ENCODE measurements at places on chromosomes 4 and X.

- DNase-seq = peak; percentile 13
Observed at GRCh38 chrX:78029663-78030062, 60.2 kb upstream of the PGAM4 start.

DNA sequence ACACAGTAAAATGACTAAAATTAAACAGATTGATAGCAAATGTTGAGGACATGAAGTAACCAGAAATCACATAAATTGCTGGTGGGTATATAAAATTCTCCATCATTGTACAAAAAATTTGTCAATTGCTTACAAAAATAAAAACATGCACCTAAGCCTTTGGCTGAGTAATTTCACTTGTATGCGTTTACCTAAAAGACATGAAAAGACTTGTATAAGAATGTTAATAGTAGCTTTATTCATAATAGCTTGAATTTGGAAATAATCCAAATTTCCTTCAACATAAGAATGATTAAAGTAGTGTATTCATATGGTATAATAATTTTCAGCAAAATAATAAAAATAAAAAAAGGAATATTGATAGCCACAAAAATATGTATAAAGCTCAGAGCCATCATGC is 37.7 kb downstream of the PDHA2 start:
- DNase-seq = peak; percentile 18

- DNase-seq = peak; percentile 10
Observed at GRCh38 chrX:63250253-63250868, 100.8 kb downstream of the SPIN4 start.

GRCh38 chr4:185889585-185889984 is 77.6 kb upstream of the SORBS2 start:
- no peak for DNase-seq

- no peak for DNase-seq
Observed at GRCh38 chr4:83335701-83336100, 1.1 kb upstream of the HPSE start.

DNA sequence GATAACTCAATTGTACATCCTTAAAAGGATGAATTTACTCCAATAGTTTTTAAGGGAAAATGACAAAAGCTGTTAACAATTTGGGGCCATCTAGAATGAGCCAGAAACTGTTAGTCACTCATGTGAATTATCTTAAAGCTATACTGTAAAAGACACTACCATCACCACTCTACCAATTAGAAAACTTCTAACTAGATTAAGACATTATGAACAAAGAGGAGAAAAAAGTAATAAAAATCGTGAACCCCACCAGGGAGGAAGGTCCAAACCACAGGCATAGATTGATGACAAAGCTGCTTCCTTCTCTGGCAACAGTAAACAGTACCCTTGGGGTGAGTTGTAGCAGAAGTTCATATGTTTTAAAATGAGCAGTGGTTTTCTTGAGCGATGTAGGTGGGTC is 106.1 kb downstream of the PDGFC start:
- no peak for DNase-seq

DNA sequence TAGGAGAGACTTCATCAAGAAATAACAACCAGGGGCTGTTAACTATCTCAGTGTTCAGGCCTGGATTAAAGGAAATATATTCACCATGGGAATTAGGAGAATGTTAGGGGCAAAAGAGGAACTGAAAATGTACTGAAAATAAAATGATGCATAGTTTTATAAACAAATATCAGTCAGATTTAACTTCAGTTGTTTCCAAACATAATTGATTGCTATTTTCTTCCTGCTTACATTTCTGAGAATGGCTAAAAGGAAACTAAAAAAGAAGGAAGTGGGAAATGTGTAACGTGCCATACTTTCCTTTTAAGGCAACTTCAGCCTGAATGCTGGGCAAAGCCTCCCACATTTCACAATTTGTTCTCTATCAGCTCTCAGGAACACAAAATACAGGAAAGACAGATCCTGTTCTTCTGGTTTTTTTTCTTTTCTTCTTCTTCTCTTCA is 178.1 kb downstream of the MAML3 start:
- DNase-seq = peak; percentile 29

DNA sequence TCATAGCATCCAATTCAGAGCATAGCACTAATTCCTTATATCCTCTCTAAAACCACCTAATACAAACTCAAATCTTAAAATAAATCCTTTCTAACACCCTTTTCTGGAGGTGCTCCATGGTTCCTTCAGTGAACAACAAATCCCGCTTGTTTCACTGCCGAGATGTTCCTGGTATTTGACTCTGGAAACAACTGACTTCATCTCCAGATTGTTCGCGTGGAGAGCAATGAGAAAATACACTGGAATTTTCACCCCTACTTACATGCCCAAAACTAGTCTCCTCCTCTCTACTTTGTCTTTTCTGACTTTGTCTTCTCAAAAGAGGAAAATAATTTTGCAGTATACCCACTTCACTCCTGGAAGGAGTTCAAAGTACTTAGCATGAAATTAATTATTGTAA is 129.0 kb downstream of the PLS3 start:
- no peak for DNase-seq

GRCh38 chr4:155143512-155143911 is 64.9 kb upstream of the NPY2R start:
- DNase-seq = no peak

DNA sequence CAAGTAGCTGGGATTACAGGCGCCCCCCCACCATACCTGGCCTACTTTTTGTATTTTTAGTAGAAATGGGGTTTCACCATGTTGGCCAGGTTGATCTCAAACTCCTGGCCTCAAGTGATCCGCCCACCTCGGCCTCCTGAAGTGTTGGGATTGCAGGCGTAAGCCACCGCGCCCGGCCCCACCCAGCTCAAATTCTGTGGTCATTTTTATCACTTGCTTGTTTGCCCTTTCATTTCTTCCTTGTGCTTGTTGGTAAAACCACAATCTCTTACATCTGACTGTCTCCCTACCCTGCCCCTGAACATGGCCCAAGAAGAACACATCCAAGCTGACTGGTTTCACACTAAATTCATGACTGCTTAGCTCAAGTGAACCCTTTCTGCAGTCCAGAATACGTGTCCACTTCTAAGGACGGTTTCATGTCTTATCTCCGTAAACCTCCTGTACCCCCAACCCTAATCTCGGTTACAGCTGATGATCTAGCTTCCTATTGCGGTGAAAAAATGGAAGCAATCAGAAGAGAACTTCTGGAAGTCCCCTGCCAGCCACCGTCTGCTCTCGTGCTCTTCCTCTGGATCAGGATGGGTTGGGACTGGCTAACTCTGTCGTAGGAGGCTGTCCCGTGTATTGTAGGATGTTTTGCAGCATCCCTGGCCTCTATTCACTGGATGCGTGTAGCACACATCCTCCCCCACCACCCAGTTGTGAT is 5.4 kb upstream of the RS1 start:
- DNase-seq = no peak

DNA sequence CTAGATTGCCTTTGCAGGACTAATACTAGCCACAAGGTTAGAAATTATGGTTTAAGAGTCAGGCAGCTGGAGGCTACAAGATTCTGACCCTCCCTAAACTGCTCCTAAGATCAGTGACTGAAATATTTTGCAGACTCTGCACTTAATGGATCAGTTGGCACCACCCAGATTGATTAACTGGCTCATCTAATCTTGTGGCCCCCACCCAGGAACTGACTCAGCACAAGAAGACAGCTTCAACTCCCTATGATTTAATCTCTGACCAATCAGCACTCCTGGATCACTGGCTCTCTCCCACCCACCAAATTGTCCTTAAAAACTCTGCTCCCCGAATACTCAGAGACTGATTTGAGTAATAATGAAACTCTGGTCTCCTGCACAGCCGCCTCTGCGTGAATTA is 145.4 kb upstream of the LCORL start:
- no peak for DNase-seq

GRCh38 chr4:154626793-154627484 is 14.5 kb upstream of the FGG start:
- peak; percentile 46 for DNase-seq

GRCh38 chr4:120830204-120830603 is 92.3 kb downstream of the PRDM5 start:
- DNase-seq = no peak

DNA sequence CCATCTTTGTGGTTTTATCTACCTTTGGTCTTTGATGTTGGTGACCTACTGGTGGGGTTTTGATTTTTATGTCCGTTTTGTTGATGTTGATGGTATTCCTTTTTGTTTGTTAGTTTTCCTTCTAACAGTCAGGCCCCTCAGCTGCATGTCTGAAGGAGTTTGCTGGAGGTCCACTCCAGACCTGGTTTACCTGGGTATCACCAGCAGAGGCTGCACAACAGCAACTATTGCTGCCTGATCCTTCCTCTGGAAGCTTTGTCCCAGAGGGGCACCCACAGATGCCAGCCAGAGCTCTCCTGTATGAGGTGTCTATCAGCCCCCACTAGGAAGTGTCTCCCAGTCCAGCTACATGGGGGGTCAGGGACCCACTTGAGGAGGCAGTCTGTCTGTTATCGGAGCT is 199.3 kb upstream of the WDFY3 start:
- no peak for DNase-seq

DNA sequence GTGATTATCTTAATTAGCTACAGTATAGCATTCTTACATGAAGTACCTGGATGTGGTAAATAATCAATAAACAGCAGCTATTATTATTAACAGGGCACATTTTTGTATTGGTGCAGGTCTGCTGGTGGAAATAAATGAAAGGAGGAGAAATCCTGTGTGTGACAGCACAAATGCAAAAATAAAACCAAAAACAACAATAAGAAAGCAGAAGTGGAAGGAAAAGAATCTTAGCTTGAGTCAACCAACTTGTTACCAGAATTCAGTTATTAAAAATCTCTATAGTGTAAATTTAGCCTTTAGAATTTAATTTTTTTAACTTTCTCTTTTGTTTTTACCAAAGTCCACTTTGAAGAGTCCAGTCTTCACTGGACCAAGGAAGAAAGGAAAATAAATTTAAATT is 63.1 kb upstream of the LSM6 start:
- no peak for DNase-seq

GRCh38 chrX:49174723-49175122 is 3.0 kb downstream of the PLP2 start:
- no peak for DNase-seq

DNA sequence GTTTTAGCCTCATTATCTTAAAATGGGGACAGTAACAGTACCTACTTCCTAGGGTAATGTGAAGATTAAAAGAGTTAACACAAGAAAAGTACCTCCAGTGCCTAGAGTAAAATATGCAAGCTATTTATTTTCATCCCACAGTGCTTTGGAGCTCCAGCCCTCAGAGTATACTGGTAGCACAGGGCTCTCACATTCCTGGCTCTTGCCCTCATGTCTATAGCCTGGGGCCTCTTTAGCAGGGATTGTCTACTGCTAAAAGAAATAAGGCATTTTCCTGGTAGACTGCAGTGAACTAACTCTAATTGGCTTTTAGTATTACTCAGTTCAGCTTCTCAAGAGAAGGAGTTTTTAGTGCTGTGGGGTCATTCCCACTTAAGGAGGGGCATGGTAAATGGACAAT is 60.8 kb downstream of the RRAGB start:
- DNase-seq = no peak

- DNase-seq = no peak
Observed at GRCh38 chrX:40671126-40671525, 23.8 kb upstream of the CXorf38 start.

- DNase-seq = no peak
Observed at GRCh38 chr4:33369446-33369845, 2649.3 kb downstream of the PCDH7 start.

- no peak for DNase-seq
Observed at GRCh38 chr4:173516621-173517524, 13.2 kb downstream of the HAND2 start.

- peak; percentile 26 for DNase-seq
Observed at GRCh38 chrX:37912304-37912703, 64.9 kb upstream of the DYNLT3 start.

- no peak for DNase-seq
Observed at GRCh38 chr4:62543002-62543401, 1342.9 kb downstream of the ADGRL3 start.

DNA sequence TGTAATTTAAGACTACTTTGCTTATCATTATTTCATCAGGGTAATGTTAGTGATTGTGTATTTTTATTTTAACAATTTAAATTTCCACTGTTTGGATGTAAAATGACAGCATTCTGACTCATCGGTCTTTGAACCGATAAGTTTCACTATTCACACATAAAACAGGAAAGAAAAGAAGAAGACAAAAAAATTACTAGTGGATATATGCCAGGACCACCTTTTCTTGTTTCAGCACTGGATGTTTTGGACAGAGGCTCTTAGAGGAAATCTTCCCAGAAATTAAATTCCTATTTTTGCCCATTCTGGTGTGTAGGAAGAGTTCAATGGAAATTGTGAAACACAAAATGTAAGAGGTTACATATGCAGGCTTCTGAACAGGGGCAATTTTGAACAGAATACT is 57.4 kb downstream of the VEGFC start:
- DNase-seq = no peak

DNA sequence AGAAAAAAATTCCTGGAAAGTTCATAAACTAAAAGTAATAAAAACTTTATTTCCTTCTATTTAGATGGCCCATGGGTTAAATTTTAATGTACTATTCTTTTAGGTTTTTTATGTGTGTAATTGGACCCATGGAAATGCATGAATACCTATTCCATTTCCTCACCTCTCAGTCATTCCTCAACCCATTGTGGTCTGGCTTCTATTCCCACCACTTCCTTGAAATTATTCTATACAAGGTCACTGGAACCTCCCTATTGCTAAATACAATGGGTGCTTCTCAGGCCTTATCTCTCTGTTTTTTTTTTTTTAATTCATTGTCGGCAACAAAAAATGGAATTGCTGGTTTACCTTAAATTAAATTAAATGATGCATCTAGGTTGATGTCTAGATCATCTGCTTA is 17.2 kb downstream of the SLC39A8 start:
- DNase-seq = no peak

- no peak for DNase-seq
Observed at GRCh38 chrX:39361736-39362135, 560.5 kb downstream of the MID1IP1 start.

DNA sequence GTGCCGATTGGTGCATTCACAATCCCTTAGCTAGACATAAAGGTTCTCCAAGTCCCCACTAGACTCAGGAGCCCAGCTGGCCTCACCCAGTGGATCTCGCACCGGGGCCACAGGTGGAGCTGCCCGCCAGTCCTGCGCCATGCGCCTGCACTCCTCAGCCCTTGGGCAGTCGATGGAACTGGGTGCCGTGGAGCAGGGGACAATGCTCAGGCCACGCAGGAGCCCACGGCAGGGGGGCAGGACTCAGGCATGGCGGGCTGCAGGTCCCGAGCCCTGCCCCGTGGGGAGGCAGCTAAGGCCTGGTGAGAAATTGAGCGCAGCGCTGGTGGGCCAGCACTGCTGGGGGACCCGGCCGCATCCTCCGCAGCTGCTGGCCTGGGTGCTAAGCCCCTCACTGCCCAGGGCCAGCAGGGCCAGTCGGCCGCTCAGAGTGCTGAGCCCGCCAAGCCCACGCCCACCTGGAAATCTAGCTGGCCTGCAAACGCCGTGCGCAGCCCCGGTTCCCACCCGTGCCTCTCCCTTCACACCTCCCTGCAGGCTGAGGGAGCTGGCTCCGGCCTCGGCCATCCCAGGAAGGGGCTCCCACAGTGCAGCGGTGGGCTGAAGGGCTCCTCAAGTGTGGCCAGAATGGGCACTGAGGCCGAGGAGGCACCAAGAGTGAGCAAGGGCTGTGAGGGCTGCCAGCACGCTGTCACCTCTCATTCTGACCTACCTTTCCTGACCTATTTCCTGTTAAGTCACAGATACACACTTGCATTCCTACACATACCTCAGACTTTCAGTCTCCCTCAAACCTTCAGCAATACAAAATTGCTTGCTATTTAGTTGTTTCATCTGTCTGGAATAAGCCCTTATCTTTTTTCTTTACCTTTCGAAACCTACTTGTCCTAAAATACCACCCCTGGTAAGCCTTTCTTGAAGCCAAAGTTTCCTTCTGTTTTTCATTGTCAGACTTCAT is 20.7 kb downstream of the UBE2K start:
- DNase-seq = no peak

GRCh38 chr4:186329372-186329771 is 63.4 kb downstream of the F11 start:
- no peak for DNase-seq
